ENCODE measurements at places on chromosomes 1 and 21.

DNA sequence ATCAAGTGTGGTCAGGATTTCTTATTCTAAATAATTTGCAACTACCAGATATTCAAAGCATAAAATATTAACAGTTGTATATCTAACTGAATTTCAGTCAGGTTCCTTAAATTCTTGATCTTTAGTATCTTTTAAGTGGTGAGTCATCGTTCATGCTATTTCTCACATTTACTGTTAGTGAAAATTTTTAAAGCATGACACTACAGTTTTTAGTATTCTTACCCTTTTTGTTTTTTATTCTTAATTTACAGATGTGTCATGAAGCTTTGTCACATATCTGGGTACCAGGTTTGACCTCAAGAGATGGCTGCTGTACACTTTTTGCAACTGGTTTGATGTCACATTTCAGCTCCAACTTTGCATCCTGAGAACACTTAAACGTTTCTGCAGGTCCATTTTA lies 12.7 kb downstream of the AKIRIN1 start:
- DNase-seq, result no peak

- DNase-seq, result no peak
Measured at GRCh38 chr1:205661429-205662134, 18.7 kb downstream of the SLC45A3 start.

GRCh38 chr1:156726549-156727226 lies 1.6 kb upstream of the METTL25B start:
- DNase-seq, result no peak

- DNase-seq, result no peak
Measured at GRCh38 chr1:41622402-41622801, 137.9 kb upstream of the EDN2 start.

DNA sequence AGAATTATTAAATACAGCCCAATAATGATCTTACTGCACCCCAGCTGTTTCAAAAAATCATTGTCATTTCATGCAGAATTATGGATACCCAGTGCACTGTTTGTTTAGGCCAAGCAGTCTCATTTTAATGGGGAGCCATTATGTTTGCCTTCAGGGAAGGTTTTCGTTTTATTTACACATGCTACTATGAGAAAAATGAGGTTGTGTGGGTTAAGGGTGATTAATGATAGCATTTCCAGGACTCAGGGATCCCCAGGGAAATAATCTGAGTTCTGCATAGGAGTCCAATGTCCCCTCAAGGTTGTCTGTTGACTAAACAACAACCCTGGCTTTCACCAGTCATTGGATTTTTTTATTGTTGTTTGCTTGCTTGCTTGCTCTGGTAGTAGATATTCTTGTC lies 71.0 kb upstream of the ZP4 start:
- no peak for DNase-seq

- no peak for DNase-seq
Measured at GRCh38 chr1:155974208-155975115, 3.9 kb downstream of the ARHGEF2 start.

DNA sequence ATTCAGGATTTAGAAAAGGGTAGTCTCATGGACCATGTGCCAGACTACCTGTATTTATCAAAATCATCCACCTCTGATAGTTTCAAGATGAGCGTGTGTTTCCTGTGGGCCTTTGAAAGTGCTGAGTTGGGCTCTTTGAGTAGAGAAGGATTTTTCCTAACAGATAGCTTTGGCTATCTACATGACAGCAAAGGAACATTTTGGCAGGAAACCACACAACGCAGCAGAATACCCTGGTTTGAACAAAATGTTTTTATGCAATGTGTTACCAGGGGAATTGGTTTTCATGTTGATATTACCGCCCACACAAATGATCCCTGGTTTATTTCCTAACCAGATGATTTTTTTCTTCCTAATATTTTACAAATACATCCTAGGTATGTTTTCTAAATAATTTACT lies 431.4 kb downstream of the NEGR1 start:
- no peak for DNase-seq

GRCh38 chr1:157505481-157506272 lies 46.6 kb downstream of the FCRL5 start:
- DNase-seq, result peak; percentile 14

- no peak for DNase-seq
Measured at GRCh38 chr1:22651941-22652856, 837 bp upstream of the C1QB start.

DNA sequence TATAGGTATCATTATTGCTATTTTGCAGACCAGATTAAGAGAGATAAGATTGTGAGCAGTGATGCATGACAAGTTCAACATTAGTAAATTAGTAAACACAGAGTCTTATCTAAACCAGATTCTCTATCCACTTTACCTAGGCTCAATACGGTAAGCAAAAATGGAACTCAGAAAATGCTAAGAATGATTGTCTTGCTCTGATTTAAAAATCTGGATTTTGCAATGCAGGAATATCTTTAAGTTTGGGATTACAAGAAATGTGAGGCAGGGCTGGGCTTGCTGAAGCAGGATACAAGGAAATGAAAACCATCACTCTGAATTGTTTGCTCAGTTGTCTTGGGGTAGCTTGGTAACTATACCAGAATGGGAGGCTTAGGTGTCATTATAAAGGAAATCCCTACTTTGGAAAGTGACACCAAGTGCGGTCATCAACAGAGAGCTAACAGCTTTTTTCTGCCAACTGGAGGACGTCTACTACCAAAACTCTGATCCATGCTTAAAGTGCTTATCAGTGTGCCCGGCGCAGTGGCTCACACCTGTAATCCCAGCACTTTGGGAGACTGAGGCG lies 332.7 kb upstream of the RUNX1 start:
- DNase-seq, result no peak

Measured in H54 (cell line).